ENCODE measurements at places on chromosomes 2 and 18.

GRCh38 chr18:9810299-9810698 is 75.5 kb upstream of the TXNDC2 start:
- no peak for DNase-seq

- DNase-seq: no peak
Measured at GRCh38 chr18:77103187-77103850, 29.3 kb downstream of the MBP start.

DNA sequence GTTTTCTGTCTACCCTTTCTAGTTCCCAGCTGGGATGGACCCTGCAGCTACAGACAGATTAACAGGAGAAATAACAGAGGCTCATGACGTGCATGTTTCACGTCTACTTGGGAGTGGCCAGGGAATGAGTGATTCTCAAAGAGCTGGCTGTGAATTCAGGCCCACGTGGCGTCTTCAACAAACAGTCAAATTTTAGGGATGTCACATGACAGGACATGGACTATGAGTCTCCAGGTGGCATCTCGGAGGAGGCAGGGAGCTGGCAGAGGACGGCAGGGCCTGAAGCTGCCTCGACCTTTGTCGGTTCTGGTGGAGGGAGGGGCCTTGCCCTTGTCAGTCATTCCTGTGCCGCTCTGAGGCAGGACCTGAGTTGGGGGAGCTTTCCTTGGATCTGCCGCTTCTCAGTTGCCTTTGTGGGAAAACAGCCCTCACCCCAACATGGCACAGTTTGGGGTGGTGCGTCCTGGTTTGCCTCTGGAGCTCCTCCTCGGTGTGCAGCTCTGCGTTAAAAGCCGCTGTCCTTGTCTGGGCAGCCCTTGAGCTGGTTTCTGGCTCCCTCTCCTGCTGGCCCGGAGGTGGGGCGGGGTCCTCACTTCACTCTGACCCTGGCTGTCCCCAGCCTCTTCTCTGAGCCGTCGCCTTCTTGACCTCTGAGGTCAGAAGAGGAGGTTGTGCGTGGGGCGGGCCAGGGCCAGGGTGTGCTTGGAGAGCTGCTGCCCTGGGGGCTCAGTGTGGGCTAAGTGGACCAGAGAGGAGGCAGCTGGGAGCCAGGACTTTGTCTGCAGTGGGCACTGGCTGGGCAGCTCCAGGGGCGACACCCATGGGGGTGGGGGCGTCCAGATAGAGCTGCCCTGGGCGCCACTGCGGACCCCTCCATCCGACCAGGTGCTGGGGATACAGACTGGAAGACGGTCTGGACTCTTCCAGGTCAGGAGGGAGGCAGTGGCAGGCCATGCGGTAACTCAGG is 12.1 kb upstream of the GAL3ST2 start:
- no peak for DNase-seq

GRCh38 chr2:169303579-169304305 is 58.6 kb downstream of the LRP2 start:
- no peak for DNase-seq

- DNase-seq: no peak
Measured at GRCh38 chr2:226788064-226788463, 11.6 kb downstream of the IRS1 start.
